ENCODE measurements at places on chromosomes 7 and 10.

DNA sequence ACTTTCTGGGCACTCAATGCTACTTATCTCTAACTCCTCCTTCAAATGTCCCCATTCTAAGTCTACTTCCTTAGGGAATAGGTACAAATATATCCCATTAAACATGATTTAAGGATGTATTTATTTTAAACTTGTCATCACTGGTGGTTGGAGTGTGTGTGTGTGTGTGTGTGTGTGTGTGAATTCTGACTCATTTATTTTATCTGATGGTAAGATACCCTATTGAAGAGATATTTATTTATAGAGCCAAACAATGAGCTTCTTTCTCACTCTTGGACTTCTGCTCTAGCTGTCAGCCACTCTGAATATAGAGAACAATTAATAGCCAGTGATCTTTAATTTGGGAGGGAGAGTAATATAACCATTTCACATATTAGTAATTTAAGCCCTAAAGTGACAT lies 17.8 kb upstream of the MAGI2 start:
- DNase-seq, result no peak

DNA sequence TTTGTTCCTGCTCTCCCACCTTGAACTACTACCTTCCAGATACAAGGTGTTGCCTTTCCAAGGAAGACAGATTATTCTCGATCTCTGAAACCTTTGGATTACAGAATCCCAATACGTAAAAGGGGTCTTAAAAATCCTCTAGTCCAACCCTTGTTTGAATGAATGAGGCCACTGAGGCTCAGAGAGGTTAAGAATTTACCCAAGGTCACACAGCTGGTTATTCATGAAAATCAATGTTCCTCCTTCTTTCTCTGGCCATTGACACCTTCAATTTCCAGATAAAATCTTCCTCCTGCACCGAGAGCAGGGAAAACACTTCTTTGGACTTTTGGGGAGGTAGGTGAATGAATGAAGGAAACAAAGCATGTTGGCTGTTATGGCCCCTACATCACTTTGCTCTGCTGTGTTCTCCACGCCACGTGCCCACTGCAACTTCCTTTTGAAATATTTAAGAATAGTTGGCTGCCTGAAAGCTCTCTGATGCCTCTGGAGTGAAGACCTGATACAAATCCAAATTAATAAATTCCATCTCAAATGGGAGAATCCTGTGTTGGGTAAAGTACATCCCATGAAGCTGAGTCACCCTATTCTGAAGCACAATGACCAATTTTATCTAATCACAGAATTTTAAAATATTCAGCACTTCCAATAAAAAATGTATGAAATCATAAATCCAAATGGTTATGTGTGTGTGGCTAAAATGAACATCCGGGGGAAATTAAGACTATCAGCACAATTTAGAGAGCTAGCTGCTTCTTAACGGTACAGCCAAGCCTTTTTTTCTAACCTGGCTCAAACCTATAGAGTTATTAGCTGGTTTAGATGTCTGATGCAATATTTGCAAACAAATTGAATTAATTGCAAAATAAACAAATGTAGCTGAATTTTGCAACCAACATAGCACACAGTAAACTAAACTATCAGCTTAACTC lies 7.3 kb downstream of the SVIL start:
- DNase-seq, result no peak

GRCh38 chr7:45625714-45626440 lies 51.7 kb downstream of the ADCY1 start:
- DNase-seq, result no peak

- DNase-seq, result no peak
Measured at GRCh38 chr7:7395785-7396184, 139.9 kb downstream of the COL28A1 start.

GRCh38 chr10:70910486-70911341 lies 22.3 kb upstream of the PCBD1 start:
- DNase-seq, result no peak

GRCh38 chr10:116096526-116096925 lies 176.5 kb downstream of the GFRA1 start:
- no peak for DNase-seq

GRCh38 chr7:108222236-108222892 lies 92.2 kb upstream of the LAMB4 start:
- no peak for DNase-seq

DNA sequence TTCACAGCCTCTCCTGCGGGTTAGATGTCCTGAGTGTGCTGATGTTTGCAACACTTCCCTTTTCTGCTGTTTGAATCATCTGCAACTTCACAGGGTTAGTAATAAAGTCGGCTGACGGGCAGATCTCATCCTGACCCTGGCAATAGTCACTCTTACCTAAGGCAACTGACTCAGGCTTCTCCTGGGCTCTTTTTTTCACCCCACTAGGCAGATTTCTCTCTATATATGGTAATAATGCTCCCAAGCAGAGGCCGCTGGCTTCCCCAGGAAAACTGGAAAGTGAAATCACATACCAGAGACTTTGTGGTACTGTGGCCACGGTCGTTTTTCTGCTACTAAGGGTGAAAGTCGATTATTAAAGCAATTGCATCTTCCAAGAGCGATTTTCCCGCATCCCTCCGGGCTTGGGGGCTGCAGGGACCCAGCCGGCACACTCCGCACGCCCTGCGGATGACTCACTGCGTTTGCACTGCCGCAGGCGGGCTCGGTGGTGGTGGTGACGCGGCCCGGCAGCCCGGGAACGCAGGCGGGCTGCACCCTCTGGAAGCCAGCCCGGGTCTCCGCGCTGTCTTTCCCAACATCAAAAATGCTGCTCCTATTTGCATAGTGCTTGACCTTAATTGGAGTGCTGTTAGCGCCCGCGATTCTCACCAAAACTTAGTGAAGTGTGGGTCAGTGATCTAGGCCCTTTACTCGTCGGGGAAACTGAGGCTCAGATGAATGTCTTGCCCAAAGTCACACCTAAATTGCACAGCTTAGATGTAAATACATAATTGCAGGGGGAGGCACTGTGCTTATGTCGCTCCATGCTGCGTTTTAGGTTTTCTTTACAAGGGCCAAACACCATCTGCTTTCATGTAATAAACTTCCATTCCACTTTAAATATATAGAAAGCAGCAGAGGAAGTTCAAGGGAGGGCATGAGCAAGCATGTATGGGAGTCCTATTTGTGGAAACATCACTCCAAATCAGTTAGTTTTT lies 47.6 kb upstream of the ITGB1 start:
- peak; percentile 34 for DNase-seq

- no peak for DNase-seq
Measured at GRCh38 chr10:31099094-31099493, 67.4 kb upstream of the ZNF438 start.

- DNase-seq, result no peak
Measured at GRCh38 chr10:30059209-30060107, at the start of gene JCAD. TSS of gene JCAD (minus strand) at chr10:30059586. CDS start at chr10:30047812, 11,774 bp downstream.

DNA sequence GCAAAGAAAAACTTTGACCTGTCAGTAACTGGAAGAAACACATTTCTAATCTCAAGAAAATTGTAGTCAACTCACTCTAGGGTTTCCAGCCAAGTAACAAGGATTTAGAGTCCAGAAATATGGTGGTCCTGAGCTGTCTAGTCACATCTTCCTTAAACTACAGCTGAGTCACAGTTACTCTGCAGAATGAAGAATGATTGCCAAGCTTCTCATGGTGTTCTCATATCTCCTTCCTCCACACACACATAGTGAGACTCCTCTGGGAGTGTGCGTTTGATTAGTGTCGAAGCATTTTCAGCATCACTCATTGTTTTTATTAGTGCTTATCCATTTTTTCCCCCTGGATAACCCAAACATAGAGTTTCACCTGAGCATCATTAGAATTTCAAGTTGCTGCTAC lies 93.1 kb upstream of the CXCL12 start:
- no peak for DNase-seq

GRCh38 chr10:133167693-133168616 lies 7.9 kb downstream of the KNDC1 start:
- DNase-seq, result no peak

- no peak for DNase-seq
Measured at GRCh38 chr7:117875566-117875965, 2.3 kb upstream of the CTTNBP2 start.

- DNase-seq, result no peak
Measured at GRCh38 chr10:104895541-104895940, 254.5 kb downstream of the SORCS3 start.

GRCh38 chr10:11721806-11722205 lies 20.4 kb upstream of the ECHDC3 start:
- no peak for DNase-seq

- DNase-seq, result no peak
Measured at GRCh38 chr10:121911421-121911697, 16.5 kb downstream of the ATE1 start.

GRCh38 chr7:150945171-150945852 lies 32.8 kb downstream of the KCNH2 start:
- no peak for DNase-seq

DNA sequence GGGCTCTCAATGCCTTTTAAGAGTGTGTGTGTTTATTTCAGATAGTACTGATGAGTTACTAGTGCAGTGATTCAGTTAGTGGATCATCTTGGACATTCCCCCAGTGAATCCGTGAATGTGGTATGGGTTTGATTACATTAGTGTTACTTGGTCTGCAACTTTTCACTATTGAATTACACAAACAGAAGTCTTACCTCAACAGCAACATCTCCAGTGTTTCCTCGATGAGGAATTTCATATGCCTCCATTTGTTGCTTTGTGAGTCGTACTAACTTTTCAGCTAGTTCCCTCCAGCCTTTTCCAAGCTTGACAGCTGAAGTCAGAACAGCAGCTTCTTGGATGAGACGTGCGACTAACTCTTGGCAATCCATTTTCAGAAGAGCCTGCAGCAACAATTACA lies 63.2 kb downstream of the MACC1 start:
- DNase-seq, result no peak

- DNase-seq, result no peak
Measured at GRCh38 chr7:131196803-131197202, 130.9 kb upstream of the MKLN1 start.

DNA sequence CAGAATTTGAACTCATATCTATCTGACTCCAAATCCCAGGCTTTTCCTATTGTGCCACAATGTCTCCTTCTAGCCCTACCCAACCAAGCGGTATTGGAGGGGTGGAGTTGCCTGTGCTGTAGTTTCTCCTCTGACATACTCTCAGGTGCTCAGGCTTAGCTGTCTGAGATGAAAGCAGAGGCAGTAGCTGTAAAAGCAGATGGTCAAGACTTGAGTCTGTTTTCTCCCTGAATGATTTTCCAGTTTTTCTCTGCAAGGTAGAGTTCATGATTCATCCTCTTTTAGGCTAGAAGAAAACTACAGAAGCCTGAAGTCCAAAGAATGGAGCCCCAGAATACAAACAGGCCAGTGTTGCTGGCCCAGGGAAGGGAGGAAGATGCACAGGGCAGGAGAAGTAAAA lies 130.0 kb downstream of the PDE1C start:
- no peak for DNase-seq

DNA sequence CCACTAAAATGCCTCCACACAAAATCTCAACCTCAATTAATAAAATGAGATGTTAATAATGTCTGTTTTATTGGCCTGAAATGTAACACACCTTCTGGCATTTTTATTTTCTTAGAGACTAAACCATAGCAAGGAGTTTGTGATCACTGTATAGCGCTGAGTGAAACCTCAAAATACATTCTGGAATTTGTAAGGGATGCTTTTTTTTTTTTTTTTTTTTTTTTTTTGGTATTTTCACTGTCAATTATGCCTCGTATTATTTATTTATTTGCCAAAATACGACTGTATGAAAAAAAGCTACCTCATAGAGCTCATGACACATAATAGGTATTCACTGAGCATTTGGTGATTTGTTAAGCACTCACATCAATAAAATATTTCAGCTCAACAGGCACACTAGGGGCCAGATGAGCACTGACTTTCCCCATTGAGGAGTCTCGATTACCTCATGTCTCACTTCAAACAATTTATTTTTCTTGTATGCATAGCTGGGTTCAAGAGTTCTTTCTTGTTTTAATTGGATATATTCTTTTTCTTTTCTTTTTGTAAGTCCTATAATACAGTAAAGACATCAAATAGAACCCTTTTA lies 36.5 kb downstream of the SEMA3C start:
- DNase-seq, result no peak

DNA sequence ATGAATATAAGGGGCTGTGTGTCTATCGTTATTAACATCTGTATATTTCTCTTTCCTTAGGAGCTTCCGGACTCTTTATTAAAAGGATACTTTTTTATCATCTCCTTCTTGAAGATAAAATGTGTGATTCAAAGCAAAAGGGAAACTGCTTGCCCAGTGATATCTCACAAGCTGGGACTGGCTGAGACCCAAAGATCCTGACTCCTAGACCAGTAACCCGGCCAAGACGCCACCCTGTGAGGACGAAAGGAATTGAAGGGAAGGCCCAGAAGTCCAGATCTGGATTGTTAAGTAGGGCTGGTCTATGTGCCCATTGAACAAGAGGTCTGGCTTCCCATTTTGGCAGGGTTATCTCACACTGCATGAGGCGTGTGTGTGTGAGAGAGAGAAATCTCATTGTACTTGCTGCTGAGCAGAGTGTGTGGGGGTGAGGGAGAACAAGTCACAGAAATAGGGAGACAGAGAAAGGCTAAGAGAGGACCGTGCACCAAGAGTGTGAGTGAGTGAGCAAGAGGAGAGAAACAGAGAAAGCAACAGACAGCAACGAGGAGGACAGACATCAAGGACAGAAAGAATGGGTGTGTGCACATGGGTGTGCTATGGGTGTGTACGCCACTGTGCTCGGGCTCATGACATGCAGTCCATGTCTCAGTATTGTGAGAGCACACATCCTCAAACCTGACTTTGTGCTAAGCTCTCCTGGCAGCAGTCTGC lies 75.4 kb downstream of the PLXNA4 start:
- DNase-seq, result no peak

- no peak for DNase-seq
Measured at GRCh38 chr10:125192005-125192404, 31.6 kb upstream of the CTBP2 start.

DNA sequence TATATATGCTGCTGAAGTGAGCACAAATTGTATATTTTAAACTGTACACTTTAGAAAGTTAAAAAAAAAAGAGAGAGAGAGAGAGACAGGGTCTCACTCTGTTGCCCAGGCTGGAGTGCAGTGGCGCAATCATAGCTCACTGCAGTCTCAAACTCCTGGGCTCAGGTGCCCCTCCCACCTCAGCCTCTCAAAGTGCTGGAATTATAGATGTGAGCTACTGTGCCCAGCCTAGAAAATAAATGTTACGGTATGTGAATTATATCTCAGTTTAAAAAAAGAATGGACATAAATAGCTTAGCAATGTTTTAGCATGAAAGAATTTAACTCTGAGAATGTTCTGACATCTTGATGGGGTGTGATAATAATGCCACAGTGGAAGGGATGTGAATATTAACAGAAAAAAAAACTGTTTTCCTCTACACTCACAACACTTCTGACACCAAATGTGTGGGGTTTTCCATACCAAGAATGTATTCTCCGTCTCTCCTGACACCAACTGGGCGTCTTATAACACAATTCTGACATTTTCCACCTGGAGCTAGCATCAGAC lies 162.1 kb downstream of the PLCE1 start:
- no peak for DNase-seq

DNA sequence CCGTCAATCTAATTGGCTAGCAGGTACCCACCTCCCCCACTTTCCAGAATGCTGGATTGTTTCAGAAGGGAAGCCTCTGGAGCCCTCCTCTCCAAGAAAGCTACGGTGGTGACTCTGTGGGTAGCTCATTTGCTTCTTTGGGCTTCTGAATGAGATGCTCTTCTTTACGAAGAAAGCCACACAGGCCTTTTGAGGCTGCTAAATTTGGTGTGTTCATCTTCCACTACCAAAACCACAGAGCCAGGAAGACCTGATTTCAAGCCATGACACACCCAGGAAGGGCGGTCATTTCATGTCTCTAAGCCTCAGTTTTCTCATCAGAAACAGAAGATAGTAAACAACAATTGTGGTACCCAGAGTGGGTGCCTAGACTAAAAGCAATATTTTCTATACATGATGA lies 901.2 kb downstream of the KCNMA1 start:
- DNase-seq, result no peak

- peak; percentile 13 for DNase-seq
Measured at GRCh38 chr10:123583639-123584418, 82.3 kb upstream of the GPR26 start.

Data from stimulated activated CD4-positive, alpha-beta T cell treated with anti-CD3 and anti-CD28 coated beads, Interleukin-12 subunit alpha, Interleukin-12 subunit beta, amount 100 ng/mL, for 48 hours (primary cell).